ENCODE measurements at places on chromosomes 2 and 18.

DNA sequence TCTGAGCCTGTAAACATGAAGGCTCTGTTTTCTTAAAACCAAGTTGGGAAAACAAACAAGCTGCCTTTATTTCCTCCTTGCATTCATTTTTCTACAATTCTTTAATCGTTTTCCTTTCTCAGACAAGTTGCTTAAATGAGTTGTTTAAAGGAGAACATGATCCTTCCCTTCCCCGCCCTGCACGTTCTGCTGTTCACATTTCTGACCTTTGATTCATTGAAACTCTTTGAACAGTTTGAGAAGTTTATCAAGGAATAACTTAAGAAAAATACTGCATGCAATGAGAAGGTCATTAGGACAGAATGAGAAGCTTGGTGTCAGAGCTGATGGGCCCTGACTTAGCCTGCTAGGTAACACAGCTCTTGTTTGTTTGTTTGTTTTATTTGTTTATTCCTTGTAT is 181.6 kb downstream of the PARD3B start:
- no peak for DNase-seq

- no peak for DNase-seq
Observed at GRCh38 chr2:45168711-45169338, 159.6 kb upstream of the SIX2 start.

DNA sequence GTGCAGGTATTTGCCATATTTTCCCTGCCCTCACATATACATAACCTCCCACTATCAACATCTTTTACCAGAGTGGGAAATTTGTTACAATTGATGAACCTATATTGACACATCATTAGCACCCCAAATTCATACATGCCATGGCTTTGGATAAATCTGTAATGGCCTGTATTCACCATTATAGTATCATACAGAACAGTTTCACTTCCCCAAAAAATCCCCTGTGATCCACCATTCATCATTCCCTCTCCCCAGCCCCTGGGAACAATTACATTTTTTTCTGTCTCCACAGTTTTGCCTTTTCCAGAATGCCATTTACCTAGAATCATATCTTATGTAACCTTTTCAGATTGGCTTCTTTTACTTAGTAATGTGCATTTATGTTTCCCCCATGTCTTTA is 494.5 kb downstream of the RNF144A start:
- no peak for DNase-seq

GRCh38 chr2:175037941-175038340 is 32.8 kb upstream of the CHN1 start:
- DNase-seq = no peak

DNA sequence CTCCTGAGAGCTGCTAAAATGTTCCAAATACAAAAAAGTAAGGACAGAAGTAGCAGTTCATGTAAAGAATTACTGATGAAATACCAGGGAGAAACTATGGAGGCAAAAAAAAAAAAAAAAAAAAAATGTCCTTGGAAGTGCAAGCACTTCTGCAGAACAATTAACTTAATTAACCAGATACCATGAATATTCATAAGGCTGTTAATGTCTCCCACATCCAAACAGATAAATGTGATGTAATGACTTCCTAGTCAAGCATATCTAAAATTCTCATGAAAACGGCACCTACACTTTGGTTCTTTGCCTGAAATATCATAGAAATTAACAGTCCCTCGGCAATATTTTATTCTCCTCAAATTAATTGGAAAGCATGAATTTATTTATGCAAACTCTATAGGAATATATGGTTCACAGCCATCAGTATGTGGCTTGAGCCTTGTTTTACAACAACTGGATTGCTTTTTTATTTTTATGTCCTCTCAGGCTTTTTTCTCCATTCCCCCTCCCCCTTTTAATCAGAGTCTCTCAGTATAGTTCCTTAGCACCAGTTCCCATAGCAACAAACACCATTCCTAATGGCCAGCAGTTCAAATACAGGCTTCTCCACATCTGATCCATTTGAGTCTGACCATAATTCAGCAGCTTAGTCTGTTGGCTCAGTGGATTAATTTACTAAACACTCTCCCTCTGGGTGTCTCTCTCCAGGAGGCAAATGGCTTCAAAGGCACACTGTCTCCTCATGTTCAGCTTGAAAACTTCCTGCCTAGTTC is 97.1 kb downstream of the ITGA4 start:
- no peak for DNase-seq

DNA sequence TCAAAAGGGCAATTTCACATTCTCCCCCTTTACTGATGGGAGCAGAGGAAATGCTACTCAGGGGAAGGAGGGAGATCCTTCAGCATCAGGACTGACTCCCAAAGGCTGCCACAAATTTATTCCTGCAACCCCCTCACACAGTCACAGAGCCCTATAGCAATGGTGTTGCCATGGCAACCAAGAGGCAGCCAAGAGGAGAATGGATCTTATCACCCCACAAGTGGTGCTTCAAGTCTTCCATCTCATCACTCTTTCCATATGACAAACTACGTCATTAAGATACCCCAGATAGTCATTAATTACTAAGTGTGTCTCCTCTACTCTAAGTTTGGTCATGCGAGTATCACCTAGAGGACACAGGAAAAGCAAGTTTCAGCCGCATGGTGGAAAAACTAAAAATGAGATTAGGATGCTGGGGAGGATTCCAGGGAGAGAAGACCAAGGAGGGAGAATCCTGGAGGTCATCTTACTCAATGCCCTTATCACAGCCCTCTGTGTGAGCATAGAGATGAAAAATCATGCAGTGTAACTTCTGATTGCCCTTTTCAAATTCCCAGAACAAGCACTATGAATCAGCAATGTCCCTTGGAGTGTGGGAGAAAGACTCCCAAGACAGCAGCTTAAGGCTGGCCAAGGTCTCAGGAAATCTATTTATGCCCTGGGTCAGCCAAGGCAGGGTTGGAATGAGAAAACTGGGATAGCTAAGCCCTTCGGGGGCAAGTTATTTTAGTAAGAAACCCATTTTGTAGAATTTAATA is 885.7 kb upstream of the KLHL29 start:
- DNase-seq = no peak

GRCh38 chr2:100761365-100761764 is 58.6 kb upstream of the NPAS2 start:
- DNase-seq = no peak

- peak; percentile 55 for DNase-seq
Observed at GRCh38 chr2:102187496-102188150, 800 bp downstream of the IL1RL2 start.

GRCh38 chr2:26299471-26300101 is 46.4 kb upstream of the SELENOI start:
- DNase-seq = peak; percentile 48

DNA sequence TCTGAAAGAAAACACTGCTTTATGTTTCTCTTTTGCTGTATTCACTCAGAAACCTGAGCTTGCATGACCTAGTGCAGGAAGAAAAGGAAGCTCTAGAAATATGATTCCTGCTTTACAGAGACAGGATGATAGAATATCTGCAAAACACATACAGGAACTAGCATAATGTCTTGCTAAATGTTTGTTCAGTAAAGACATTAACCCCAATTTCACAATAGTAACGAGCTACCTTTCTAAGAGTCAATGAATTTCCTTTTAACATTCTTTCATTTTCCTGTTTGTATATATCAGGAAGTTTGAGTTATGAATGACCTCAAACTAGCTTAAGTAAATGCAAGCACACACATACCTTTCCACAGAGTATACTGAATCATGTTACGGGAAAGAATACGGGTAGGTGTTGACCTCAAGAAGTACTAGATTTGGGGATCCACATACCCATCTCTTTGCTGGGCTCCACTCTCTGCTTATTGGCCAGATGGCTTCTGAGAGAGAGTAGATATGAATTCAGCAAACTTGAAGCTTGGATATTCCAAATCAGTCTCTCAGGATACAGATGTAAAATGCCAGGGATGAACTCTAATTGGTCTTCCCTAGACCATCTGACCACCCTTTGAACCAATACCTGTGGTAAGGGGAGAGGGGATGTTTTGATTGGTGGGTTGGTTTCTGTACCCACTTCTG is 18.2 kb upstream of the ACSL3 start:
- no peak for DNase-seq

All from ovary (tissue), 10 donors.